CD4-positive, alpha-beta T cell treated with Interferon alpha-2 for 1 hour (primary cell): ENCODE measurements at places on chromosomes 11 and 22.

DNA sequence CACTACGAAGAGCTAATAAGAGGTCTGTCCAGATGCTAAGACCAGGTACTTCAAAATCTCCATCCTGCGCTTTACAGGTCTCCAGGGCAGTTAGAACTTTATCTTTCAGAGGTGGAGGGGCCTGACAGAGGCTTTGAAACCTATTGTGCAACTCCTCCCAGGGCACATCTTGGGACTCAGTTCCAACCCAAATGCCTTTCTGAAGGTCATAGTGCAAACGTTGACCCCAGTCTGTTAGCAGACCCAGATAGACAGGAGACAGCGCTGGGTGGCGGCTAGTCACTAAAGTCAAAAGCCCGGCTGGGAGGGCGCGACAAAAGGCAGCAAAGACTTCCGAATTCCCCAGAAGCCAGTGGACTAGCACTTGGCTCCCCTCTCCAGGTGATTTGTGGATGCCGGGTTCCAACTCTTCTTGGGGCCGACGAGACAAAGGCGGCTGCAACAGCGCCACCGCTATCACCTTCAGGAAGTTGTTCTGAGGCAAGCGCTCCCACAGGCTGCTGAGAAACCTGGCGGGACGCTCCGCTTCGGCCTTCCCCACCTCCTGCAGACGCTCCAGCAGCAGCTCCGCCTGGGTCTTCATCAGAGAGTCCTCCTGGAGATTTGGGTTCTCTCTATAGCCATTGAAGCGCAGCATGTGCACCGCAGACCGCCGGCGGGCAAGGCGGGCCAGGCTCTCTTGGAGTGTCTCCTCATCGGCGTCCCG is 728 bp downstream of the FANCF start:
- peak; percentile 48 for DNase-seq

- DNase-seq: no peak
Measured at GRCh38 chr22:49555526-49555925, 272.1 kb downstream of the BRD1 start.

GRCh38 chr11:118274186-118274585 is 10.1 kb upstream of the MPZL2 start:
- DNase-seq: no peak

GRCh38 chr11:71283971-71284441 is 31.6 kb upstream of the SHANK2 start:
- DNase-seq: no peak

- no peak for DNase-seq
Measured at GRCh38 chr11:28140689-28141455, 32.7 kb downstream of the METTL15 start.

GRCh38 chr11:134170177-134170918 is 53.4 kb downstream of the NCAPD3 start:
- DNase-seq: no peak

DNA sequence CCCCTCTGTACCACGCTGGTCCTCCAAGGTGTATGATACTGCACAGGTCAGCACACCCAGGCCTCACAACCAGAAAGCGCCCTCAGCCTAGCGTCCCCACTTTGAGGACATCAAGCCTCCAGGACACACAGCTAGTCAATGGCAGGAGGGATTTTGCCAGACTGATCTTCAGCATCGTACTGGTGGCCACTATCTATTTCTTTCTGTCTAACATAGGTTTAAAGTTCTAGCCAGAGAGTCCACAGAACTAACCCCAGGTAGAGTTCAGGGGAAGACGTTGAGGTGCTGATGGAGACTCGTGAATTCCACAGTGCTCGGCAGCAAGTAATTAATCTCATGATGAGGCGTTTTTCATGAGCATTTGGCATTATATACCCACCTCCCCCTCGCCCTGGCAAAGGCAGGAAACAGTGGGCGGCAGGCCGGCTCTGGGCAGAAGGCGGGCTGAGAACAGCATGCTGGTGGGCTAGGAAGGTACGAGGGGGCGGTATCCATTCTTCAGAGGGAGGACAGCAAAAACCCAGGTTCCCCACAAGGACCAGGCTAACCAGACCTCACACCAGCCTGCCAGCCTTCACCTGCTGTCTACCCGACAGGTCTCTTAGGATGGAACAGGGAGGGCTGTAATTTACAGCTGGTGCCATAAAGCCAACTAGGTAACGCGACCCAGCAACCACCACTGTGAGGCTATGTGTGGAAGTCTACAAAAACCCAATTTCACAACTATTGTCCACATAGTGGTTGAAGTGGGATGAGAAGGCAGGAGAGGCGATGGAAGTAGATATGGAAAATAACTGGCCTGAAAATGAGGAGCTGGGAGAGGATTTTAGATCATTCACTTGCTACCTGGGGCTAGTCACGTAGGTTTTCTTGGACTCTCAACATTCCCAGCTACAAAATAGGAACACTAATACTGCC is 18.5 kb downstream of the MYH9 start:
- DNase-seq: no peak

DNA sequence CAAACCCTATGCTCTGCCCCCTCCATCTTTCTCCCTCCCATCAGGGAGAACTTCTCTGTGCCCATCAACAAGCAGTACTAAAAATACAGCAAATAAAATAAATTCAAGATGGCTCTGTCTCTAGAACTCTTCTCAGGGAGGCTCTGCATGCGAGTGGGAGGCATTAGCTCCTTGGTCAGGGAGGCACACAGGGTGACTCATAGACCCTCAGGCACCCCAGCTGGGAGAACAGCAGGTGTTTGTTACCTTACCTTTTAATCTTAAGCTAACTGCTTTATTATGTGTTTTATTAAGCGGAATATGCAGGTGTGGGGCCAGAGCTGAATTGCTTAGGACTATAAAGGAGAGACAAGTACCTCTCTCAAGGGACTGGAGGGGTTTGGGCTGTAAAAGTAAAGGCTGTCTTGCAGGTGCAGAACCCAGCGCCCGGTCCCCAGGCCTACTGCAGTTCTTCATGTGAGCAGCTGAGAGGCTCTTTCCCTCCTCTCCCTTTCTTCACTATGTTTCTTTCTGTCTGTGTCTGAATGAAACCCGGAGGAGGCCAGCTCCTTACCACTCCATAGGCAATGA is 20.8 kb downstream of the CSNK2A3 start:
- DNase-seq: no peak

DNA sequence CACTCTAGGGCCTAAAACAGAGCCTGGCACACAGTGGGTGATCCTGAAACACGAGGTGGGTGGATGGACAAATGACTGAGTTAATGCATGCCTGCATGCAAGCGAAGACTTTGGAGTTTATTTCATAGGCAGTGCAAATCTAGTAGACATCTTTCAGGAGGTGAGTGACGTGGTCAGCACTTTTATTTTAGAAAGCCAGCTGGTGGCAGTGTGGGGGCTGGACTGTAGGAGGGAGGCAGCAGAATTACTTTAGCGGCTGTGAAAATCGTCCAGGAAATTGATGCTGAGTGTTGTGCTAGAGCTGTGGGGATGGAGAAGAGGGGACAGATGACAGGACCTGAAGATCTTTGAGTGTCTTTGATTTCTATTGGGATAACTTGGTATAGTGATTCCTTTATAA is 47.1 kb downstream of the BMAL1 start:
- no peak for DNase-seq

- DNase-seq: no peak
Measured at GRCh38 chr11:32893093-32893342, 407 bp downstream of the QSER1 start.

GRCh38 chr22:41367680-41368542 is 13.8 kb upstream of the TEF start:
- DNase-seq: no peak

- DNase-seq: no peak
Measured at GRCh38 chr22:46043816-46044620, 67.1 kb upstream of the WNT7B start.

GRCh38 chr11:83601914-83602527 is 315.9 kb upstream of the CCDC90B start:
- DNase-seq: no peak
